Liver (tissue), 10 donors: ENCODE measurements at places on chromosomes 16 and 17. TPM values are rescaled to one million over a fixed set of nuclear protein-coding genes. Genes with fewer than 3 reads are reported as not detected.

The AANAT gene
- not detected for total RNA-seq

The PABPN1L gene
- total RNA-seq: 0.09 TPM

DNA sequence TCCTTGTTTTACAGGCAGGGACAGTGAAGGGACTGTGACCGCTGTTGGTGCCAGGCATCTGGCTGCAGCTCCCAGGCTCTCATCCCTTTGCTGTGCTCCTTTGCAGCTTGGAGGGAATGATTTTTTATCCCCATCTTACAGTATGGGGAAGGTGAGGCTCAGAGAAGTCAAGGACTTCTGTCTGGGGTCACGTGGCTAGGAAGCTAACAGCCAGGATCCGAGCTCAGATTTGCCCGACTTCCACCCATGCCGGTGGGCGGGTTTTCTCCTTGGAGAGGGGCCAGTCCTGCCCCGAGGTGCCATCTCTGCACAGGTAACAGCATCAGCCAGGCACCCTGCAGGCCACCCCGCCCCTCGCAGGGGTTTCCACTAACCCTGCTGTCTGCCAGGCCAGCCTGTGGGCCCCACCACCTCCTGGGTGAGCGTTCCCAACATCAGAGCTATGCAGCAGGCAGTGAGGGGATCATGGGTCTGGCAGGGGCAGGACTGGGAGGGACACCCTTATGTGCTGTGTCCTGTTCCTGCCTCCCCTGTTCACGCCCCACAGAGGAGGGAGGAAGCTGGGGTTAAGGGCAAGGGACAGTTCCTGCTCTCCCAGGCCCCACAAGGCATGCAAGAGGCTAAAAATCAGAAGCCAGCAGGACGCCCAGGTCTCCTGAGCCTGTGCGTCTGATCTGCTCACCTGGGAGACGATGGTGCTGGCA is 25.4 kb downstream of the JPH3 start:
- no peak overlapping the region for H3K27ac ChIP-seq
- no peaks in the 10 kb centered on the region for H3K4me1 ChIP-seq
- no peaks in the 10 kb centered on the region for H3K27me3 ChIP-seq
- DNase-seq: no peak
- H3K4me3 ChIP-seq: no peak overlapping the region

GRCh38 chr17:4607261-4607741 is 23.0 kb downstream of the SMTNL2 start:
- no peak overlapping the region for H3K4me3 ChIP-seq
- no peaks in the 10 kb centered on the region for H3K27me3 ChIP-seq
- no peaks in the 10 kb centered on the region for H3K4me1 ChIP-seq
- DNase-seq: no peak
- no peaks in the 10 kb centered on the region for H3K36me3 ChIP-seq
- peak overlapping the region; percentile 10 for H3K27ac ChIP-seq

GRCh38 chr16:26493751-26494150 is 573.0 kb upstream of the C16orf82 start:
- no peak for DNase-seq
- H3K27ac ChIP-seq: no peak overlapping the region
- H3K27me3 ChIP-seq: no peaks in the 10 kb centered on the region
- no peaks in the 10 kb centered on the region for H3K36me3 ChIP-seq

GRCh38 chr17:29713626-29714025 is 90.9 kb upstream of the CORO6 start:
- H3K27me3 ChIP-seq: no peaks in the 10 kb centered on the region
- no peaks in the 10 kb centered on the region for H3K4me1 ChIP-seq
- no peak for DNase-seq
- H3K36me3 ChIP-seq: no peaks in the 10 kb centered on the region

- no peaks in the 10 kb centered on the region for H3K4me1 ChIP-seq
- H3K4me3 ChIP-seq: no peak overlapping the region
- H3K27ac ChIP-seq: no peak overlapping the region
- no peaks in the 10 kb centered on the region for H3K27me3 ChIP-seq
- no peak for DNase-seq
Observed at GRCh38 chr16:69169051-69169450, 17.9 kb upstream of the SNTB2 start.

DNA sequence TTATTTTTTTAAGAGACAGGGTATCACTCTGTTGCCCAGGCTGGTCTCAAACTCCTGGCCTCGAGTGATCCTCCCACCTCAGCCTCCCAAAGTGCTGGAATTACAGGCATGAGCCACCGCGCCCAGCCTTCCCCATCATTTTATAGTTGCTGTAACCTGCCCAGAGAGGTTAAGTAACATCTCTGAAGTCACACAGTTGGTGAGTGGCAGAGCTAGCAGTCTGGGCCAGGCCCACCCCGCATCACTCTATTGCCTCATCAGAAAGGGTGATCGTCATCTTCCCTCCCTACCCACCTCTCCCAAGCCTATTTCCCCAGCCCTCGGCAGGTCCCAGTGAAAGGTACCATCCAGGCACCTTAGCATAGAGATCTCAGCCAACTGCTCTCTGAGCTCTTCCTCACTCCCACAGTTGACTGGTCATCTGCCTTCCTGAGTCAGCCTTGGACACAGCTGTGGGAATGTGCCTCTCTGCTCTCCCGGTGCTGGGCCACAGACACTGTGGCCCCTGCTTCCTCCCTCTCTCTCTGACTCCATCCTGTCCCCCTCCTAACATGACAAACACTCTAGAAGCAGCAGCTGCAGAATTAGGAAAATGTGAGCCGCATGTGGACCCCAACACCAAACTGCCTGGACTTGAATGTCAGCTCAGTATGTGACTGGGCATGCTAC is 57.1 kb downstream of the SCNN1B start:
- no peaks in the 10 kb centered on the region for H3K36me3 ChIP-seq
- DNase-seq: no peak
- H3K4me3 ChIP-seq: no peak overlapping the region
- H3K27me3 ChIP-seq: peaks cover 2% of the 10 kb centered on the region
- no peaks in the 10 kb centered on the region for H3K4me1 ChIP-seq

DNA sequence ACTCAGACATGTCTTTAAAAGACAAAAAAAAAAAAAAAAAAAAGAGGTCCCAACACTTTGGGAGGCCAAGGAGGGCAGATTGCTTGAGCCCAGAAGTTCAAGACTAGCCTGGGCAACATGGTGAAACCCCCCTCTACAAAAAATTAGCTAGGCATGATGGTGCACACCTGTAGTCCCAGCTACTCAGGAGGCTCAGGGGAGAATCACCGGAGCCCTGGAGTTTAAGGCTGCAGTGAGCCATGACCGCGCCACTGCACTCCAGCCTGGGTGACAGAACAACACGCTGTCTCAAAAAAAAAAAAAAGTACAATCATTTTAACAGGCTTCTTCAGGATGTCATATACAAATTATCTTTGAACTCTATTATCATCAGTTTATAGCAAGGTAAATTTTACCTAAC is 22.0 kb downstream of the C16orf87 start:
- H3K4me3 ChIP-seq: no peak overlapping the region
- peaks cover 19% of the 10 kb centered on the region for H3K4me1 ChIP-seq
- H3K27ac ChIP-seq: no peak overlapping the region
- H3K27me3 ChIP-seq: no peaks in the 10 kb centered on the region

DNA sequence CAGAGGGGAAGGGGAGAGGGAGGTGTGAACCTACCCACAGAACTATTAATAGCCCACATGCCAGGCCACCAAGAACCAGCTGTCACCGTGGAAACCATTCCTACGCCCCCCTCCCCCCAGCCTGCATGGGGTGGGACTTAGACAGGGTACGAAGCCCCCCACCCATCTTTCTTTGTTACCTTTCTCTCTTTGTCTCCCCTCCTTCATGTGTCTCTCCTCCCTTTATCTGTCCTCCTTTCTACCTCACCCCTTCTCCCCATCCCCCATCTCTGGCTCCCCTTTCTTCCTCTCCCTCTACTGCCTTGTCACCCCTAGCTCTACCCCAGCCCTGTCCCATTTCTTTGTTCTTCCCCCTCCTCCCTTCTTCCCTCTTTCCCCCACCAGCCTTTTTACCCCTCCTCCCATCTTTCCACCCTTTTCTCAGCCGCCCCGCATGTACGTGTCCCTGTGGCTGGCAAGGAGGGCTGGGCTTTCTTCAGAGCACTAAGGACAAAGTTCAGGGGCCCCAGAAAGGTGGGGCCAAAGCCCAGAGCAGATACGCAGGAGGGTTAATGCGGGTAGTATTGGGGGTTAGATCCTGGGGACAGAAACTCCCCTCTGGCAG is 8.0 kb downstream of the THRA start:
- no peak overlapping the region for H3K4me3 ChIP-seq
- no peaks in the 10 kb centered on the region for H3K27me3 ChIP-seq
- H3K4me1 ChIP-seq: peaks cover 29% of the 10 kb centered on the region
- peak; percentile 58 for DNase-seq
- H3K36me3 ChIP-seq: no peaks in the 10 kb centered on the region

DNA sequence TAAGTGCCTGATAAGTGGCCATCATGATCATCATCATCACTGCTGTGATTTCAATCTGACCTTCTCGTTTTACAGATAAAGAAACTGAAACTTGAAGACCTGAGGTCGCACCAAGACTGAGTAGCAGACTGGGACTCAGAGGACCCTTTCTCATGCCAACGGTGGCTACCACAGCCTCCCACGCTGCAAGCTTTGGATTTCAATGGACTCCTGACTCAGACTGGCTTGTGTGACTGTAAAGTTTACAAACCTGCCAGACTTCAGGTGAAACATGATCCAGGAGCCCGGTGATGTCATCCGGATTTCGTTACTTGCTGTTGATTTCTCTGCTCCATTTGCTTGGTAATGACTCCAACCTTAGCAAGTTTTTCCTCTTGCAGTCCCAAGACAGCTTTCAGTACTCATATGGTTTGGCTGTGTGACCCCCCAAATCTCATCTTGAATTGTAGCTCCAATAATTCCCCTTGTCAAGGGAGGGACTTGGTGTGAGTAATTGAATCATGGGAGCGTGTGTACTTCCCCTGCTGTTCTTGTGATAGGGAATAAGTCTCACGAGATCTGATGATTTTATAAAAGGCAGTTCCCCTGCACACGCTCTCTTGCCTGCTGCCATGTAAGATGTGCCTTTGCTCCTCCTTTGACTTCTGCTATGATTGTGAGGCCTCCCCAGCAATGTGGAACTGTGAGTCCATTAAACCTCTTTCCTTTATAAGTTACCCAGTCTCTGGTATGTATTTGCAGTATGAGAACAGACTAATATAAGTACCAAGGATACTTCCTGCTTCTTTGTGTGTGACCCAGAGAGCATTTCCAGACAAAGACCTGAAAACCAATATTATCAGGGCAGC is 26.7 kb upstream of the IRX6 start:
- H3K4me3 ChIP-seq: no peak overlapping the region
- no peaks in the 10 kb centered on the region for H3K27me3 ChIP-seq
- H3K36me3 ChIP-seq: no peaks in the 10 kb centered on the region
- DNase-seq: no peak

GRCh38 chr16:1678500-1679098 is 520 bp downstream of the JPT2 start:
- H3K4me1 ChIP-seq: peaks cover 4% of the 10 kb centered on the region
- H3K36me3 ChIP-seq: no peaks in the 10 kb centered on the region
- no peaks in the 10 kb centered on the region for H3K27me3 ChIP-seq
- H3K27ac ChIP-seq: peak overlapping the region; percentile 82
- H3K4me3 ChIP-seq: peak overlapping the region; percentile 60

DNA sequence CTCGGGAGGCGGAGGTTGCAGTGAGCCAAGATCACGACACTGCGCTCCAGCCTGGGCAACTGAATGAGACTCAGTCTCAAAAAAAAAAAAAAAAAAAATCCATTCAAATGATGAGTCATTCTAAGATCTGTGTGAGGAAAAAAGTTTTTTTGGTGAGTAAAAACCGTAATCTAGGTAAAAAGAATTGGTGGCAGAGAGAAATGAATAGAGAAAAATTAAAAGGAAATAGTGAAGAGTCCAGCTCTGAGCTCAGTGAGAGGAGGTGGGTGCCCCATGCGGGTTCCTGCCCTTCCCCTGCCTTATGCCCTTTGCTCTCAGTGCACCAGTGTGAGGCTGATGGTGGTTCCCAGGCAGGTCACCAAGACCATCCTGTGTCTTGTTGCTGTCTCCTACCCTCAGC is 20.9 kb downstream of the GAN start:
- H3K27me3 ChIP-seq: no peaks in the 10 kb centered on the region
- no peak overlapping the region for H3K27ac ChIP-seq
- H3K4me3 ChIP-seq: no peak overlapping the region
- H3K36me3 ChIP-seq: no peaks in the 10 kb centered on the region
- DNase-seq: no peak
